Right cardiac atrium (tissue), 5 donors: ENCODE measurements at places on chromosomes 6 and 20.

GRCh38 chr20:41135187-41135887 is 2.0 kb upstream of the PLCG1 start:
- DNase-seq = no peak

DNA sequence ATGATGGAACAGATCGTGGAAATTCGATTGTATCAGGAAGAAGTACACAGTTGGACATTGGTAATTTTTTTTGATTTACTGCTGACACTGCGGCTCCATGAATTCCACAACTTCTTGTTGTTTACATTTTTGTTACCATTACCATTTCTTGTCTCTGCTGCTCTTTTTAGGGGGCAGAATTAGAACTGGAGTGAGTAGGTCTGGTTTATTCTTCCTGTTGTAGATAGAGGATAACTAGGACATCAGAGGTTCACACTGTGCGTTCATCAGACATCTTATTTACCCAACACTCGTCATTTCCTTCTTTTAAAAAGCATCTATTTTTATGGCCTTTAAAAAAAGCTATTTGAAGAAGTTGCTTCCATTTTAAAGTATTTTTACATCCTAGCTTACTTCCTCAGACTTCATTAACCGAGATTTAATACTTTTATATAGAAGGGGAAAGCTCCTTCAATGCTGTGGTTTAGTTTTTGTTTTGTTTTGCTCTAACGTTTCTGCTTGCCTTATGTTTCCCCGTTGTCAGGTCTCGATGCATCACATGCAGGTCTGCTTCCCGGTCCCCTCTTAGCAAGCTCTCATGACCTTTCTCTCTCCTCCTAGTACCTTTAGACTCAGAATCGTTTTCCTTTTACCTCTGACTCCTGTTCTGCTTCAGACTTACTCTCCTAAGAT is 139.1 kb downstream of the ARID1B start:
- DNase-seq = no peak

- DNase-seq = no peak
Measured at GRCh38 chr20:51183451-51183850, 160.5 kb upstream of the KCNG1 start.

- no peak for DNase-seq
Measured at GRCh38 chr6:34347303-34347702, 45.2 kb downstream of the NUDT3 start.

GRCh38 chr6:169806701-169807100 is 55.3 kb downstream of the ERMARD start:
- DNase-seq = no peak

- DNase-seq = no peak
Measured at GRCh38 chr6:145845557-145845956, 31.0 kb upstream of the FBXO30 start.

DNA sequence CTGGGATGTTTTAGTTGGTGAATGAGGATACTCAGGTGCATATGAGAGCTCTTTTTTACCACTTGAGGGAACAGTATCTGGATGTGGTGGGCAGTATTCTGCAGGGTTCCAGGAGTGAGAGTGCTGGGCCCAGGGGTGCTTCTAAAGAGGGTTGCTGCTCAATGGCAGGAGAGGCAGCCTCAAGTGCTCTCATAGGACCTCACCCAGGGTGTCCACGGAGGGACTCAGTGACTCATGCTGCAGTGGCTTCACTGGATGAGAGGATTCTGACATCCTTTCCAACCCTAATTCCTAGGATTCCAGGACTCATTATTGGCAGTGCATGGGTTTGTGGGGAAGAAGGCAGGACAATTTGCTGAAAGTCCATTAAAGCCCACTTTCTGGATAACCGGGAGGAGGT is 176.6 kb upstream of the FERMT1 start:
- no peak for DNase-seq

GRCh38 chr20:25018841-25019240 is 26.3 kb upstream of the APMAP start:
- no peak for DNase-seq
